ENCODE measurements at places on chromosomes 6 and 20.
A peak's percentile ranks its signal among the peaks of the same experiment; 100 is the strongest.

- peak; percentile 61 for DNase-seq
Measured at GRCh38 chr6:154276810-154277628, 79.6 kb downstream of the IPCEF1 start.

DNA sequence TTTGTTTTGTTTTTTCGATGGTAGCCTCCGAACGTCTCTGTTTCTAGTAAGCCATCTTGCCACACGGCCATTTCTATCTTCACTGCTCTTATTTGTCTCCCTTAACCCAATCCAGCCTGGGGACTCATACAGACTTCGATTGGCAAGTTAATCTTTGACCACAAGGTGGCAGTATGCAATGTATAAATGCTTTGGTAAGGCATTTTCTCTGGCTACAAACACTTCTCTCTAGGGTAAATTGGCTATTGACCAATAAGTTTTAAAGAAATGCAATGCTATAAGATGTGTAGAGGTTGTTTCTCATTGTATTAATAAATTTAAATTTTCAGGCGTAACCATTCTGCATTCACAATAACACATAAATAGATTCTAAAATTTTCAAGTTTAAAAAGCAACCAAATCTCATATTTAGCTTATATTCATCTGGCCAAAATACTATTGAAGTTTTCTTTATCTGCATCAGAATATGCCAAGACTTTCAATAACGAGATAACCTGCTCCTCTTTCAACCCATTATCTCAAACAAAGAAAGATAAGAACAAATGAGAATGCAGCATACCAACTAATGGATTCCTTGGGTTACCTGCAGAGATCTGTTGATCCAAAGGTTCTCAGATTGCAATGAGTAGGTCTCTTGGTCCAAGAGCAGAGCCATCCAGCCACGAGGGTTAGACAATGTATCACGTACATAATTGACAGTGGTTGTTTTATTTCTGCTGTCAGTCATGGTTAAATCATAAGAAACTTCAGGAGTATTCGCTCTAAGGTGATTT lies 231.9 kb downstream of the PKHD1 start:
- peak; percentile 62 for DNase-seq

DNA sequence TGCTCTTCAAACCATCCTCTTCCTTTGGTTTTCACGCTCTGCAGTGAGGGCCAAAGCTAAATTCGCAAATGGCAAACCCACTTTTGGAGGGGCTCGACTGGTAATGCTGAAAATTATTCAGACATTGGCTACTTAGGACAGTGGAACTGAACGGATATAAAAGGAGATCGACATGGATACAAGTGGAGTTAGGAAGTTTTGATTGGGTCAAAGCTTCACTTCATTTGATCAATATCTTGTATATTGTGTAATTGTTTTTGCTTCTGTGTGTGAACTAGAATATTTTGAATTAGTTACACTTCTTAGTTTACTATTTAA lies 1.2 kb downstream of the FAM8A1 start:
- no peak for DNase-seq

GRCh38 chr6:82205930-82206392 lies 41.6 kb downstream of the IBTK start:
- DNase-seq, result no peak

- peak; percentile 71 for DNase-seq
Measured at GRCh38 chr20:17558154-17558940, 11.5 kb upstream of the DSTN start.

DNA sequence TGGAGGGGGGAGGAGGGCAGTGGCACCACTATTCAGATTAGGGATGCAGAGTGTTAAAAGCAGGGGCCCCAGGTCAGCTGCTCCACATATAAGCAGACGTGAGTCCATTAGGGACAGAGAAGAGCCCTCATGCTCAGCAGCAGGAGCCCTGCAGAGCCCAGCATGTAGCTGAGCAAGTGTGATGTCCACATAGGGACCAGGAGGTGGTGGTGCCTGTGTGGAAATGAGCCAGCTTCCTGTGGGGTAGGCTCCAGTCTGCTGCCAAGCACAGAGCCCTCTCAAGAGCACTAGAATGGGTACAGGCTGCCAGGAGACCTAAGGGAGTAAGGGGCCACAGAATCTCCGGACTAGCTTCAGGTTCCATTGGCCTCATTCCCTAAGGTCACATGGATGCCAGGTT lies 57.9 kb upstream of the MLN start:
- DNase-seq, result no peak
